Urinary bladder (tissue), 4 donors: ENCODE measurements at places on chromosomes 3 and 15. TPM values are rescaled to one million over a fixed set of nuclear protein-coding genes. Genes with fewer than 3 reads are reported as not detected.

DNA sequence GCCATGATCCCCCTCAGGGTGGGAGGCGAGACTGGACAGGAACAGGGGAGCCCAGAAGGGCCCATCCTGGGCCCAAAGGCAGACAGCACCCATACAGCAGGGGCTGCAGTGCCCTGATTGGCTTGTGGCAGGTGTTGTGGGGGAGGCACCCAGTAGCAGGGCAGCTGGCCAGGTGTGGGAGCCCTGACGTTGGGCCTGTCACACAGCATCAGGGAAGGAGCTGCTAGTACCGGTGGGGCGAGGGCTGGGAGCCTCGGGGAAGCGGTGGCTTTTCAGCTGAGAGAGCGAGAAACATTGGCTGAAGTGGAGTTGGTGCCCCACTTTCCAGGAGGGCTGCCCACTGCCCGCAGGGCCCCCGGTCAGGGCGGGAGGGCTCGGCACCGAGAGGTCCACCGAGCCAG, 19.7 kb upstream of the CYP11A1 start:
- no peak for DNase-seq

GRCh38 chr3:183082355-183082915, 16.9 kb downstream of the MCCC1 start:
- DNase-seq = no peak

- DNase-seq = no peak
Observed at GRCh38 chr3:119542168-119542767, 17.1 kb downstream of the CD80 start.

DNA sequence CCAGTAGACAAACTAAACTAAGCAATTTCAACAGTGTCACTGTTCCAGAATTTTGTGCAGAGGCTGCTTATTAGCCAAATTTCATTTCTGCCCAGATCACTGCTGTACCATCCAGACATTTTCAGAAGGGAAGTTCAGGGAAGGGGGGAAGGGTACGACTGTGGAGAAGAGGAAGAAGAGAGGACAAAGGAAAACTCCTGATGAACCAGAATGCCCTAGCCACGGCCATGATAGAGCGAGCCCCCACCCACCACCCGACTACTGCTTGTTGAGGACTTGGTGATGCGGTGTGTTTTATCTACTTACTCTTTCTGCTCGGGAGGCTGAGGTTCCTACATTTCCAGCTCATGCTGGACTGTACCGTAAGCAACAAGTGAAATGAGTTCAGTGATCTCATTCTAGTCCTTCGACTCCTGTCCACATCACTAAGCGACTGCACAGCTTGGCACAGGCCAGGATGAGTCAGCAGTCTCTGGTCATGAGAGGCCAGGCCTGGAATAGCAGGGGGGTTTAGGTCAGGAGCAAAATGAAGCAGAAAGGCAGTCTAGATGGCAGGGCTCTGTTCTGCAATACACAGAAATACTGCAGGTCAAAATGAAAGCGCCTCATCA, 330.8 kb downstream of the TIGIT start:
- DNase-seq = no peak

DNA sequence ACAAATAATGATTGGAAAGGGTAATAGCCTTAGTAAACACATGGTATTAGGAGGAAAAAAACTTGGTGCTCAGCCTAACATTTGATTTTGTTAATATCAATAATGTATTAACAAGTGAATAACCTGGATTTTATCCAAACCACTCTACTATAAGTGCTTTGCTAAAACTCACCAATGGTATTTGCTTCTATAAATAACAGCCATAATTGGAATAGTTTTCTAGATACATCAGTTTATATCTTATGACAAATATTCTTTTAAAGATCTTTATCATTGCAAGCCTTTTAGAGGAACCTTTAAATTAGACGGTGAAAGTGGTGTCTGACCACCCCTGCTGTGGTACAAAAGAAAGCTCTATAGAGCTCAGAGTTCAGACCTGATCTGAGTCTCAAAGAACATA, 123.9 kb downstream of the SHOX2 start:
- no peak for DNase-seq

GRCh38 chr15:52232327-52232726, 41.1 kb upstream of the GNB5 start:
- no peak for DNase-seq

GRCh38 chr3:157204431-157204830, 44.5 kb upstream of the CCNL1 start:
- no peak for DNase-seq

DNA sequence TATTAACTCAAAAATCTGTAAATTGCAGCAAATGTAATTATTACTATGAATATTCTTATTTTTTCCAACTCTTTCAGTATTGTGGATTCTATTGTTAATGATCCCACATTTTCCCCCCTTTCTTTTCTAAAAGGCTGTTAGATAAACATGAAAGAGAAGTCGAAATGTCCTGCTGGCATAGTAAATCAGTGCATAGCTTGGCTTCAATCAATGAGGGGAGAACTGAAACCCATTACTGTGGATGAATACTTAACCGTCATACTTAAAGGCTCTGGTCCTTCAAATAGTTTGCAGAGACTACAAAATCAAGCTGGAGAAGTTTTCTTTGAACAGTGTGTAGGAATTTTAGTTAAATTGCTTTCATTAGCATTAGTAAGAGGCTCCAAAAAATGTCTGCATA, 667.9 kb downstream of the CADM2 start:
- DNase-seq = no peak

GRCh38 chr3:167705840-167706239, 28.9 kb downstream of the PDCD10 start:
- DNase-seq = no peak

- DNase-seq = no peak
Observed at GRCh38 chr3:94612631-94613030, 549.8 kb downstream of the NSUN3 start.

- no peak for DNase-seq
Observed at GRCh38 chr3:54858093-54858785, 69.6 kb downstream of the LRTM1 start.

Gene ITIH3
- 1.4 TPM for total RNA-seq

Gene GNAT1
- not detected for total RNA-seq

Gene PLSCR2
- total RNA-seq = 0.85 TPM

Gene MME
- total RNA-seq = 59.3 TPM

Gene PARP15
- total RNA-seq = 1.3 TPM

Gene SLITRK3
- total RNA-seq = 2.3 TPM
